Ecto neural progenitor cell (in vitro differentiated cells): ENCODE measurements at places on chromosomes 12 and 14.

DNA sequence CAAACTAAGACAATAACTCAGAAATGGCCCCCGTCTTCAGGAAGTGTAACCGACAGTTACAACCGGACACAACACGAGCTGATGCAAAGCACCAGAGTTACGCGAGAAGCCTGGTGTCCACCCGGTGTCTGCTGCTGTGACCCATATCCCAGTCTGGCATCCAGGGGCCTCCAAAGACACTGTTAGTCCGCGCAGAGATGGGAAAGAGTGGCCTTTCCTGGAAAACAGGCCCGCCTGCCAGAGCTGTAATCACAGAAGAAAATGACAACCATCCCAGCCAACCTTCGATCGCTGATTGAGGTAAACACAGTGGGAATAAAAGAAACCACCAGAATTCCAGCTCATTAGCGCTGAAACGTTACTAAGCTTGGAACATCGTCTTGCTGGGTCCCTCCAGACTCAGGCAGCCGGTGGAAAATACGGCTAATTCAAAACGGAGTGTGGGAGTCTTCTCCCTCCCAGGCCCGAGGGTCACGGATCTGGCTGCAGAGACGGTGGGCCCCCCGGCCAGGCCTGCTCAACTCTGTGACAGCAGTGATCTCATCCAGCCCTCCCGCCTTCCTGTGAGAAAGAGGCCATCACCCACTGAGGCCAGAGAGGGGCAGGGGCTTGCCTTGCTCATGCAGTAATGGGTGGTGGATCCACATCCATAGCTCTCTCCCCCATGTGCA, 273.9 kb upstream of the RTL1 start:
- no peak for DNase-seq

DNA sequence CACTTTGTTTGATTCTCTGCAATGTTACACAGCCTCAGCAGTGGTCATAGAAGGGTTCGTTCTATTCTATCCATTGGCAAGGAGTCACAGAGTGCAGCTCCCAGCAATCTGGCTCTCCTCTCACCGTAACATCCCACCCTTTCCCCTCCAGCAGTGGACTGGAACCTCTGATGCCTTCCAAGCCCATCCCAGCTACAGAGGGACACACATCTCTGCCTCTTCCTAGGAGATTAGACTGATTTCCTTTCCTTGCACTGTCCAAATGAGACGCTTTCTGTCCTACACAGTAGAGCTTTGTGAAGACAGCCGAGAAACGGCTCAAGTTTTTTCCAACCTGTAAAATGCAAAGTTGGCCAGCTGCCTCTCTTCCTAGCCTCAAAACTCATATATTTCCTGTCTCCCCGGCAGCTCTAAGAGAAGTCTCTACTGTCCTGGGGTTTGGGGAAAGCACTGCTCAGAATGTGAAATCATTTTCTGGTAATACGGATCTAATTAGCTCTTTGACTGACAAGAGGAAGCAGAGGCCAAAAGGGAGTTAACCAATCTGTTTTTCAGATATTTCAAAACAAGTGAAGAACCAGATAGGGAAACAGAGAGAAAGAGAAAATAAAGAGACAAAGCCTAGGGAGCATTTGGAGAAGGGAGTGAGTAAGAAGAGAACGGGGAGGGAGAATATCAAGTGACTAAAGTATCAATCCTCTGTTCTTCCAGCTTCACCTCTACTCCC, 516 bp downstream of the NINJ2 start:
- no peak for DNase-seq

DNA sequence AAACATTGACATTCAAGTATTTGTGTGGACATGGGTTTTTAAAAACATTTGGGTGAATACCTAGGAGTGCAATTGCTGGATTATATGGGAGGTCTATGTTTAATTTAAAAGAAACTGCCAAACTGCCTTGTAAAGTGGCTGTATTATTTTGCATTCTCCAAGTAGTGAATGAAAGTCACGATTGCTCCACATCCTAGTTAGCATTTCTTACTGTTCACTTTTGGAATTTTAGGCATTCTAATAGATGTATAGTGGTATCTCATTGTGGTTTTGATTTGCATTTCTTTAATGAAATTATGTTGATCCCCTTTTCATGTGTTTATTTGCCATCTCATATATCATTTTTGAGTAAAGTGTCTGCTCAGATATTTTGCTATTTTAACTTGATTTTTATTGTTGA, 159.5 kb downstream of the FOXG1 start:
- DNase-seq: no peak

DNA sequence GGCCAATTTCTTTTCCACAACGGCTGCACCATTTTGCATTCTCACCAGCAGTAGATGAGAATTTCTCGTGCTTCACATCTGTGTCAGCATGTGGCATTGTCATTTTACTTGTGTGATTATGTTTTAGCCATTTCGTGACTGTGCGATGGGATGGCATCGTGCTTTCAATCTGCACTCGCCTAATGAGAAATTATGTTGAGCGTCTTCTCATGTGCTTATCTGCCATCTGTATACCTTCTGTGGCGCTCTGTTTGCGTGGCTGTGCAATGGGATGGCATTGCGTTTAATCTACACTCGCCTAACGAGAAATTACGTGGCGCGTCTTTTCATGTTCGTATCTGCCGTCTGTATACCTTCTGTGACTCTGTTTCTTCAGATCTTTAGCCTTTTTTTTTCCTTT, 14.9 kb upstream of the GPR132 start:
- DNase-seq: no peak
